ENCODE measurements at places on chromosomes 16 and 17.
A peak's percentile ranks its signal among the peaks of the same experiment; 100 is the strongest.

GRCh38 chr17:64509179-64509578 lies 2.4 kb downstream of the CEP95 start:
- DNase-seq = no peak

DNA sequence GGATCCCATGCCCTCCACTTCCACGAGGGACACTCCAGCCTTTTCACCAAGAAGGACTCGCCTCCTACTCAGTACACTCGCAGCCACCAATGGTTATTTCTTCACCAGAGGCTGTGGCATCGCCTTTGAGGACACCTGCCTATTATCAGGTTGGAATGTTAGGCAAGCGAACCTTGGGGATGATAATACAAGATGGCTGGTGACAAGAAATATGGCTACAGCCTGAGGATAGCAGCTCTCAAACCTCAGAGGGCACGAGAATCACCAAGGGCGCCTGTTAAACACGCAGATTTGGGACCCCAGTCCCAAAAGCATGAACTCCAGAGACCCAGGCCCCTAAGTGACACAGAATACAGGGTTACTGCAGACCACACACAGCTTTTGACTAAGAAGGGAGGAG lies 58.1 kb downstream of the CYTH1 start:
- DNase-seq = no peak

DNA sequence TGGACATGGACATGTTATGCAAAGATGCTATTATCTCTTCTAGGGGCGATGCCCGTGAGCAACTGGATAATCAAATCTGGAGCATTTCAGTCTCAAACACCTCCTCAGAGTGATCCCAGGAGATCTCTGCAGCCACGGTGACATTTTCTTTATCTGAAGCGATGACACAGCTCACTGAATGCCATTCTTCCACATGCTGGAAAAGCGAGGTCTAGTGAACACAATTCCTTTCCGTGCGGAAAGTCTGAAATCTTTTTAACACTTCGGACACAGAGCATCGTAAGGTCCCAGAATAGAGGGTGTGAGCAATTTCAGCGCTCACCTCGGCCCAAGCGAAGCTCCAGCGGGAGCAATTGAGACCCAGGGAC lies 531 bp upstream of the HASPIN start:
- DNase-seq = no peak

- DNase-seq = peak; percentile 87
Measured at GRCh38 chr16:89842471-89843408, 14.5 kb downstream of the SPIRE2 start.

DNA sequence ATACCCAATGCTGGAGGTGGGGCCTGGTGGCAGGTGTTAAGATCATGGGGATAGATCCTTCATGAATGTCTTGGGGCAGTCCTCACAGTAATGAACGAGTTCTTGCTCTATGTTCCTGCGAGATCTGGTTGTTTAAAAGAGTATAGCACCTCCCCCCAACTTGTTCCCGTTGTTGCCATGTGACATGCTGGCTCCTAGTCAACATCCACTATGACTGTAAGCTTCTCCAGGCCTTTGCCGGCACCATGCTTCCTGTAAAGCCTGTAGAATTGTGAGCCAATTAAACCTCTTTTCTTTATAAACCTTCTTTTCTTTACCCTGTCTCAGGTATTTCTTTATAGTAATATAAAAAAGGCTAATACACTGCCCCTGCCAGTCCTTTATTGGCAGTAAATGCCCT lies 33.3 kb downstream of the RANBP10 start:
- no peak for DNase-seq
